ENCODE measurements at places on chromosomes 13 and 19. TPM values are rescaled to one million over a fixed set of nuclear protein-coding genes. Genes with fewer than 3 reads are reported as not detected.

Gene RUBCNL
- polyA plus RNA-seq, result 2.9 TPM

Gene ZNF726
- polyA plus RNA-seq, result 4.2 TPM

Gene PVR
- polyA plus RNA-seq, result 19.6 TPM

Gene HCST
- polyA plus RNA-seq, result 4.7 TPM

Gene CEACAM1
- polyA plus RNA-seq, result 2.6 TPM

Gene SLITRK6
- polyA plus RNA-seq, result 5.5 TPM

Gene FGF9
- 10.9 TPM for polyA plus RNA-seq

Gene LILRA6
- 1.2 TPM for polyA plus RNA-seq

Gene CD209
- polyA plus RNA-seq, result 2.3 TPM

Gene ZNF180
- 6.4 TPM for polyA plus RNA-seq

Gene ZNF583
- polyA plus RNA-seq, result 6.2 TPM

Gene HSD11B1L
- polyA plus RNA-seq, result 4.9 TPM

Gene CD22
- 0.82 TPM for polyA plus RNA-seq

Gene ATXN8OS
- polyA plus RNA-seq, result 0.63 TPM

Gene NFIX
- 111 TPM for polyA plus RNA-seq

Gene SPC24
- 9.2 TPM for polyA plus RNA-seq

Gene KLK2
- 0.40 TPM for polyA plus RNA-seq

Gene MEIS3
- 6.3 TPM for polyA plus RNA-seq

Gene DNAJC15
- polyA plus RNA-seq, result 20.4 TPM

Gene LGALS14
- polyA plus RNA-seq, result 0.30 TPM

Gene APOC4
- not detected for polyA plus RNA-seq

Gene ZNF226
- 12.4 TPM for polyA plus RNA-seq

Gene KLF1
- 0.42 TPM for polyA plus RNA-seq

Gene SIGLECL1
- polyA plus RNA-seq, result not detected

All from forelimb muscle (tissue), 1 donor.